D721Med (cell line): ENCODE measurements at places on chromosomes 4 and X.

- no peak for DNase-seq
Observed at GRCh38 chrX:65821721-65822496, 154.5 kb downstream of the MSN start.

- DNase-seq: no peak
Observed at GRCh38 chr4:162497564-162498167, 333.9 kb upstream of the FSTL5 start.

- no peak for DNase-seq
Observed at GRCh38 chr4:165631208-165631894, 241.7 kb upstream of the TLL1 start.

- no peak for DNase-seq
Observed at GRCh38 chr4:38921151-38921550, 53.5 kb downstream of the FAM114A1 start.

- no peak for DNase-seq
Observed at GRCh38 chrX:151816934-151817333, 82.4 kb downstream of the CNGA2 start.

GRCh38 chr4:88063634-88064296 is 56.3 kb downstream of the PKD2 start:
- DNase-seq: no peak

DNA sequence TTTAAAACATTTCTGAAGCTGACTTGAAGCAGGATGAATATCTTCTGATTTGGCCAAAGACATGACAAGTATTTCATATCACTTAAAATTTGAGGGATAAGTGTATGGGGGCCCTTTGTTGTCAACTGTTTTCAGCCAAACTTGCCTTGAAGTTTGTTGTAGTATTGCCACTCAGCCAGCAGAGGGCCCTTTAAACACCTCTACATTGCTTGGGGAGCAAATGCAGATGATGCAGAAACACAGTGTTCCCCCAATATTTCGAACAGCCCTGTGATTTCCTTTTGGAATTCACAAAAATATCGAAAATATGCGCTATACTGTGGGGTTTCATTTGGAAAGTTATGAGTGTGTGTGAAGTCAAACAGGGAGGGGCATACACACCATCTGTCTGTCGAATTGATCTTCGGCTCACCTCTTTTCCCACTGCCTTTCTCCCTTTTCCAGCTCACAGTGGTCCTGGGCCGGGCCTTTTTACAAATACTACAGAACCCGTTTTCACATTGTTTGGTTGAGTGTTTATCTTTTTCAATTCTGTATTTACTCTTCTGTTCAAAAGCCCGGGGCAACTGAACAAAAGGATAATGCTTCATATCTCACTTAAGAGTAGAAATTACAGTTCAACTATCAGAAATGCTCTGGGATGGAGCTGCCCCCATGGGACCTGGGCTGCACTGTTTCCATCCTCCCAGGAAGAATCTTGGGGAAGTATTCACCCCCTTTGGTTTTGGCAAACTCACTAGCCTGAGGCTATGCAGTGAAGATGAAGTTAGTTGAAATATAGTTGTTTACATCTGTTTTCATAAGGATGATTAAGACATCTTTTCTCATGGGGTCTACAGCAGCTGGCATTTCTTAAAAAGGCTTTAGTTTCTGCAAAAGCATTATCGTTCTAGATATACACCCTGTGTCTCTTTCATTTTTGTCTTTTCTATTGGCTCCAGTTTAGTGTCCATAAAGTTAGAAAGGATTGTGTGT is 137.6 kb downstream of the EGF start:
- DNase-seq: no peak

GRCh38 chrX:124960454-124960853 is 359.2 kb upstream of the TEX13C start:
- no peak for DNase-seq

GRCh38 chr4:186249785-186250754 is 15.9 kb upstream of the F11 start:
- DNase-seq: no peak

- DNase-seq: no peak
Observed at GRCh38 chrX:154829926-154830442, 4.5 kb downstream of the SMIM9 start.

- no peak for DNase-seq
Observed at GRCh38 chr4:47002580-47002979, 9.2 kb upstream of the GABRA4 start.

- DNase-seq: no peak
Observed at GRCh38 chr4:32189130-32189529, 1469.0 kb downstream of the PCDH7 start.

DNA sequence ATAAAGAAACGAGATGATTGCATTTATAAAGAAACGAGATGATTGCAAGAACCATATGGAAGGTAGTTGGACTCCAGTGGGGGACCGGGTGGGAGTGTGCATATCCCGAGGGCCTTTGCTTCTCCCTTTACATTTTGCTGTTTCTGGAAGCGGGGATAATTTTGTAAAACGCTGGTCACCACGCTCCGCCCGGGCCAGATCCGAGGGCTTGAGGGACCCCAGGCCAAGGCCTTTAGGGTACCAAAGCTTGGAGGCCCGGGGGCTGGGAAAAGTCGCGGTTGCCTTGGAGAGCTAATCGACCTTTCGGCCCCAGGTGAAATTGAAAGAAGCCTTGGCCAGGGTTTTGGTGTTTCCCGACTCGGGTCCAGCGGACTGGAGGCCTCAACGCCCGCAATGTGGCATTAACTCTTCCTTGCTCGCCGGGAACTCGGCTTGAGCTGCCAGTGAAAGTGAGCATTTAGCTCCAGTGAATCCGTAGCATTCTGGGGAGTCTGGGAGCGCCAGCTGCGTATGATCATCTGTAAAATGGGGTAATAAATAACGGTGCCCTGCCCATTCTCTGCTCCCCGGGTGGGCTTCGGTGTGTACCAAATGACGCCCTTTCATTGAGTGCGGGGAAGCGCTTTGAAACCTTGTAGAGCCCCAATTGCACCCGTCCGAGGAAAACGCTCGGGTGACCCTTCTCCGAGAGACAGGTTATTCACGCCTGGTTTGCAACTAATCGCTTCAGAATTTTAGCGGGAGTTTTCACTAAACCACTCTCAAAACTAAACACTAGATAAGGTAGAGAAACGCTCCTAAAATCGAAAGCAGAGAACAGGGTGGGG is 4.5 kb downstream of the NKX3-2 start:
- DNase-seq: no peak

DNA sequence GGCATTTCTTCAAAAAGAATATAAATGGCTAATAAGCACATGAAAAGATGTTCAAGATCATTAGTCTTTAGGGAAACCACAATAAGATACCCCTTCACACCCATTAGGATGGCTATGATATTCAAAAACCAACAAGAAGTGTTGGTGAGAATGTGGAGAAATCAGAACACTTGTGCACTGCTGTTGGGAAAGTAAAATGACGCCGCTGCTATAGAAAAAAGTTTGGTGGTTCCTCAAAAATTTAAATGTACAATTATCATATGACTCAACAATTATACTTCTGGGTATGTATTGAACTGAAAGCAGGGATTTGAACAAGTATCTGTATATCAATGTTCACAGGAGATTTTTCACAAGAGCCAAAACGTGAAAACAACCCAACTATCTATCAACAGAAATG is 29.4 kb upstream of the NEUROG2 start:
- DNase-seq: no peak

DNA sequence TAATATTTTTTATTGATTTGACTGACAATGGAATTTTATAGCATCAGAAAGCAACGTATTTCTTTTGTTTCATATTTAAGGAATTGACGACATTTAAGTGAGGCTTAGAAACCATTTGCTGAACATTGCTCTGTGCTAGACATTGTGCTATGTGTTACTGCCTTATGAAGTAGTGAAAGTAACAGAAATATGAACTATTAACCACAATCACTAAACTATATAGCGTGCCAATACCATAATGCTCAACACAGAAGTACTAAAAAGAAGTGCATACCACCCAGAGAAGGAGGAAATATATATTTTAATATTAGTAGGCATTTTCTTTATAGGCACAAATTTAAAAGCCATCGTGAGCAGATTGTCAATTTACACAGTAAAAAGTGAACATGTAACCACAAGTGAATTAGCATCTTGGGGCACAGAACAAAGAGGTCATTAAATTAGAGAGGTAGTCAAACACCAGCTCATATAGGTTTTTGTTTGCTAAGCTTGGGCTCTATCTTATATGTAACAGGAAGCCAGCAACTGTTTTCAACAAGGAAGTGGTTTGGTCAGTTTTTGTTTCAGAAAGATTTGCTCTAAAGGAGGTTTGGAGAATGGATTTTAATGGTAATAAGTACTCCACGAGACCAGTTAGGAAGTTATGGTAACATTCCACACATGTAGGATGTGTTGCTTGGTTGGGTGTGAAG is 270.7 kb downstream of the GRXCR1 start:
- DNase-seq: no peak

- no peak for DNase-seq
Observed at GRCh38 chr4:174089711-174090110, 193.8 kb downstream of the FBXO8 start.

- no peak for DNase-seq
Observed at GRCh38 chr4:60657041-60657440, 543.1 kb upstream of the ADGRL3 start.

- no peak for DNase-seq
Observed at GRCh38 chr4:128591482-128591881, 218.0 kb upstream of the JADE1 start.

DNA sequence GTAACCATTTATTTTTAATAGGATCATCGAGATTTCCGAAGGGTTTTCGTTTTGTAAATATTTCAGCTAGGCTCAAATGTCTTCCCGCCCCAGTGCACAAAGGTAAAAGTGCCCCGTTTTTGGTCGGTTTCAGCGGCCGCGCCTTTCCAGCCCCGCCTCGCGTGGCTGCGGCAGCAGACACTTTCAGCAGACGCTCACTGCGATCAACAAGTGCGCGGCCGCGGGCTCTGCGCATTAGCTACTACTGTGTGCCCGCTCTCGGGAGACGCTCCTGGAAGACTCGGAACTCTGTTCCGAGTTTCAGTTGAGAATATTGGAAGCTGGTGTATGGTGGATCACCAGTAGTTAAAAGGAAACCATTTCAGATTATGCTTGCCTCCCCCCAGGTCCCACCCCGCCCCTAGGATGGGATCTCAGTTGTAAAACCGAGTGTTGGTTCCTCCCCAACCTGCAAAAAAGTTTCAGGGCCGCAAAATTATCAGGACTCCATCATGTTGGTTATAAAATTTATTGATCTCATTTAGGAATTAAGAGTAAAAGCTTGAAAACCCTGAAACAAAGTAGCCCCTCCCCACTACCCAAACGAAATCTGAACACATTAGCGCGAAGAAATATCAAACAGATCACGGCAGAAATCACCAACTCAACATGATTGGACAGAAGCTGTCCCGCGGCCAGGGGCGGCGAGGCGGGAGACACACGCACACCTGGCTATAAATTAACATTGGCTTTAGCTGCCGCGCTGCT is 2.2 kb downstream of the SOX3 start:
- no peak for DNase-seq

DNA sequence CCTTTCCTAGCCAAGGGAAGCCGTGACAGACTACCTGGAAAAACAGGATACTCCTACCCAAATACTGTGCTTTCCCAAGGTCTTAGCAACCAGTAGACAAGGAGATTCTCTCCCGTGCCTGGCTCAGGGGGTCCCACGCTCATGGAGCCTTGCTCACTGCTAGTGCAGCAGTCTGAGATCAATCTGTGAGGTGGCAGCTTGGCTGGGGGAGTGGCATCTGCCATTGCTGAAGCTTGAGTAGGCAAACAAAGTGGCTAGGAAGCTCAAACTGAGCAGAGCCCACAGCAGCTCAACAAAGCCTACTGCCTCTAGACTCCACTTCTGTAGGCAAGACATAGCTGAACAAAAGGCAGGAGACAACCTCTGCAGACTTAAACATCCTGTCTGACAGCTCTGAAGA is 177.1 kb downstream of the PARM1 start:
- DNase-seq: no peak

DNA sequence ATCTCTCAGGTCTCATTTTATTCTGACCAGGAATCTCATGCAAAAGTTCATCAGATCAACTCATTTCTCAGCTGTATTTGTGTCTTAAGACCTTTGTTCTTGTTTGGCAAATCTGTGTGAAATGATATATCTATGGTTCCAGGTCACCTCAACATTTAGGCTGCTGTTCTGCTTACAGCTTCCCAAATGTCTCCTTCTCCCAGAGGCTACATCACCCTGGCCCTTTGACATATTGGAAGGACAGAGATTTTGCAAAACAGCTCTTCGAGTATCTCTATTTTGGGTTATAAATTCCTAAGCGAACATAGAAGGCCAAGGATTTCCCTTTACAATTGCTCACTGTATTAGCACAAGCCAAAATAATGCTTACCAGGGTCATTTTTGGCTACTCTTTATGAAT is 57.5 kb upstream of the GIMD1 start:
- no peak for DNase-seq

DNA sequence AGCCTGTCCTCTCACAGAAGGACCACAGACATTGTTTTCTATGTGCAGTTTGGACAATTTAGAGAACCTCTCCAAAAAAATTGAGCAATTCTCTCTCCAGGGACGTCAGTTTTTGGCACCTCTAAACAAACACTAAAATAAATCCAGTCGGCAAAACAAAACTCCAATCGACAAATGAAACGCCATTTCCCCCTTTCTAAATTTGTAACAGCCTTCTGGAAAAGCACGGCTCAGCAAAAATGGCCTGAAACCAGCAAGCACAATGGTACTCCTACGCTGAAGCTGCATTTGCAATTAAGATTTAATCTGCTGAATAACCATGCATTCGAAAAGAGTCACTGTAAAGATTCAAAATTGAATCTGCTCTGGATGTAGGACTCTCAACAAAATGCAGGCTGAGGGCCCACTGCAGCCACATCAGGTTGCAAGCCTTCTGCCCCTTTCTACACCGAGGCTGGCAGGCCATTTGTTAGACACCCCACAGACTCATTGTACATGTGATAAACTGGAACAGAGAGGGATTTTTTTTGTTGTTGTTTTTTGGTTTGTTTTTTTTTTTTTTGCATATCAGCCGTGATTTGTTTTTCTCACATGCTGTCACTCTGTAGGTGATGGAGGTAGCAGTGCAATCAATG is 79.9 kb upstream of the MAP3K15 start:
- no peak for DNase-seq

- DNase-seq: no peak
Observed at GRCh38 chrX:113868177-113868576, 715.7 kb upstream of the HTR2C start.

DNA sequence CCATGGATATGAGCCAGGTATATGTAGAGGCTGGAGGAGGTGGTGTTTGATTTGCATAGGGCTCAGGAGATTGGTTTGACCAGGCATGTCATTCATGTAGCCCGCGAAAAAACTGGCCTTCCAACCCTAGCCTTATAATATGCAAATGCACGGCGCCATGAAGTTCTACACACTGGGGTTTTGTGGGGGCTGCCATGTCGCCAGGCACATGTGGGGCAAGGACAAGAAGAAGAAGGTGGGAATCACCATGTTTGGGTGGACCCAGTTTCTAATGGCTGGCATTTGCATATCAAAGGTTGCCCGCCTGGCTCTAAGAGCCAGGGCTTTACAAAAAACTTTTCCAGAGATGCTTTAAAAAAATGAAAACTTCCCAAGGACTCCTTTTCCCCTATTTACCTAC is 1251.0 kb downstream of the PCDH18 start:
- DNase-seq: no peak

- no peak for DNase-seq
Observed at GRCh38 chr4:45475548-45475947, 648.3 kb downstream of the GABRG1 start.
